ENCODE measurements at places on chromosomes 3 and 15. TPM values are rescaled to one million over a fixed set of nuclear protein-coding genes. Genes with fewer than 3 reads are reported as not detected.

DNA sequence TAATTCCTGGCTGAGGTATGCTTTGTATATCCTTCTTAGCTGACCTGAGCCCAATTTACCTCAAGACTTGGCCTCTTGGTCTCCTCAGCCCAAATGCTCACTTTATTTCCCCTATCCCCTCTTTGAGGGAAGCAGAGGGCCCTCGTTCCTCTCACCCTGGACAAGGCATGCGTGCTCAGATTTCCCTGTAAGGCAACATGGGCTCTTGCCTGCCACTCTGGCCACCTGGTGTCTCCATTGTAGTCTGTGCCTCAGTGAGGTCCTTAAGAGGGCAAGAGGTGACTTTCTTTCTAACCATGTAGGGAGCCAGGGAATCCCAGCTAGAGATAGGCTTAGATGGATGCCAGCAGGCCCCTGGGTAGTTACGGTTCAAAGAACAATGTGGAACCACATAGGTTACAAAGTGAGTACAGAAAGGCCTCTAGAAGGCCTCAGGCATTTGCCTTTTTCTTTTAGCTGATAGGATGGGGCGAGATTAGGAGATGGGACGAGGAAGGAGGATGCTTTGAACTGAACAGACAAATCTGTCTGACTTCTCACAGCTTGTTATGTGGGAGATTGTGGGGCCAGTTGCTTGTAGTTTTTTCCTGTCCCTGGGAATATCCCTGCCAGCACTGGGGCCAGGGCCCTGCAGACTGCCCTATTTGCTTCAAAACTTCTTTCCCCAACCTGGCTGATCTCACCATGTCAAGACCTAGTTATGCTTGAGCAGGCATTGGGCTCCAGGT is 1.1 kb upstream of the INTS14 start:
- no peak for DNase-seq

C2CD4B gene
- total RNA-seq = not detected

PRR20G gene
- total RNA-seq = not detected

GRCh38 chr3:10646531-10647335 is 141.3 kb upstream of the ATP2B2 start:
- DNase-seq = no peak

DNA sequence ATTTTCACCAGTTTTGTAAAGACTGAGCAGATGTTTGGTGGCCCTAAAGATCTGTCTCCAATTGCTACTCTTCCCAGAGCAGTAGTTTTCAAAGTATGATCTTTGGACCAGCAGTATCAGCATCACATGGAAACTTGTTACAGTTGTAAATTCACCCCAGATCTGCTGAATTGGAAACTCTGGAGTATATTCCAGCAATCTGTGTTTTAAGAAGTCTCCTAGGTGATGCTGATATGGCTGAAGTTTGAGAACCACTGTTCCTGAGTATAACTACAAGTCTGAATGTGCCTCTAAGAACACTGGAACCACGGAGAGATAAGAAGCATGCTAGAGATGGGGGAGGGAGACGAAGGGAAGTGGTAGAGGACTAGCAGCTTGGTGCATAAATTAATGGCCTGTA is 45.7 kb downstream of the NUDT16 start:
- no peak for DNase-seq

DNA sequence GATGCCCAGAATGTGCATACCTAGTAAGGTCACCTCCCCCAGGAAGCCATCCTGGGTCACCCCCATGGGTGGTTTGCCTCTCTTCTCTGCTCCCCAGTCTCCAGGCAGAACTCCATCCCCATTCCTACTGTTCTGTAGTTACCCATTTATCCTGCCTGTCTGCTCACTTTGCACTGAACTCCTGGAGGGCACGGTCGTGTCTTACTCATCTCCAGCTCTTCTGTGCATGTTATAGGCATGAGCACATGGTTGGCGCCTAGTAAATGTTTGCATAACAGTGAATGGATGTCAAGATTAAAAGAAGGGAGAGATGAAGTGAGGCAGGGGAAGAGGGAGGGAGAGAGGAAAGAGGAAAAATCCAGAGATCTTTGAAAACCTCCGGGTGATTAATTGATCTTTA is 208.4 kb upstream of the TRIM42 start:
- no peak for DNase-seq

GRCh38 chr15:45120081-45120972 is 6.2 kb downstream of the DUOXA2 start:
- DNase-seq = no peak

DNA sequence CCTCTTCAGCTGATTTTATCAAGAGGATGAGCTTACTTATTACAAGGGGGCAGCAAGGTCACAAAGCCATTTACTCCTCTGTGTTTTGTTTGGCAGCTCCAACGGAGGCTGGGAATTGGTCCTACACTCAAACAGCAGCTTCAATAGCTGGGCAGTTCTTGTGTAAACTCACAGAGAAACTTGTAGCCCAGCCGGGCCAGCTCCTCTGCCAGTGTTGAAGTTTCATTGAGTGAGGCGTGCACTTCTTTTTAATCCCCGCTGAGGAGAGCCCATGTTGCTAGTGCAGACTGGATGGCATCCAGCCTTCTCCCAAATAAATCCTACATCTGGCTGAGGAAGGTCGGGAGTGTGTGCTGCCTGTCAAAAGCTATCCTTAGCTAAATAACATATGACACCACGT is 59.5 kb downstream of the BFSP2 start:
- no peak for DNase-seq

RAD18 gene
- total RNA-seq = 54.6 TPM

EPHA3 gene
- 0.20 TPM for total RNA-seq

XIRP1 gene
- 0.91 TPM for total RNA-seq

GRCh38 chr3:177471733-177472480 is 274.6 kb upstream of the TBL1XR1 start:
- no peak for DNase-seq

DNA sequence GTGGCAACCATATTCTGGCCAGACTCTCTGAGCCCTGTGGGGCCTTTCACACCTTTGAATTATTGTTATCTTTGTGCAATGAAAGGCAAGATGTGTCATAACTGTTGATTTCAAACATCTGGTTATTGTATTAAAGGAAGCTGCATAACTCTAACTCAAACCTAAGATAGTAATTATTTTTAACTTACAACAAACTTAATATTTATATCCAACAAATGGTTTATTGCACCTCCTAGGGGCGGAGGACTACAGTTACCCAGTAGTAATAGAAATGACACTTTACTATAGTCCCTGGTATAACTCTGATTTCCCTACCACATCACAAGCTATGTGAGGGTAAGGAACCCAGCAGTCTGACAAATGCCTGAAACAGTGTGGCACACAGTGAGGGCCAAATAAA is 363.9 kb upstream of the SUCLG2 start:
- DNase-seq = no peak

GRCh38 chr15:73273181-73274002 is 95.4 kb downstream of the HCN4 start:
- DNase-seq = peak; percentile 31

TPRG1 gene
- total RNA-seq = 1.1 TPM

ZMYND10 gene
- total RNA-seq = 0.39 TPM

KLHL40 gene
- not detected for total RNA-seq

- DNase-seq = no peak
Measured at GRCh38 chr3:38009807-38010591, 19.4 kb downstream of the VILL start.

DNA sequence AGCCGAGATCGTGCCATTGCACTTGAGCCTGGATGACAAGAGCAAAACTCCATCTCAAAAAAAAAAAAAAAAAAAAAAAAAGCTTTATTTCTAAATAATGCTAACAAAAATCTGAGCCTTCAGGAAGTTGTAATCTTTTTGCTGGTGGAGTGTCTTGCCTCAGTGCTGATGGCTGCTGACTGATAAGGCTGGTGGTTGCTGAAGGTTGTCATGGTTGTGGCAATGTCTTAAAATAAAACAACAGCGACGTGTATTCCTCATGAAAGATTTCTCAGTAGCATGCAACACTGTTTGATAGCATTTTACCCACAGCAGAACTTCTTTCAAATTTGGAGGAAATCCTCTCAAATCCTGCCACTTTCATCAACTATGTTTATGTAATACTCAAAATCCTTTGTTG is 77.4 kb upstream of the PTPRG start:
- DNase-seq = no peak

DNA sequence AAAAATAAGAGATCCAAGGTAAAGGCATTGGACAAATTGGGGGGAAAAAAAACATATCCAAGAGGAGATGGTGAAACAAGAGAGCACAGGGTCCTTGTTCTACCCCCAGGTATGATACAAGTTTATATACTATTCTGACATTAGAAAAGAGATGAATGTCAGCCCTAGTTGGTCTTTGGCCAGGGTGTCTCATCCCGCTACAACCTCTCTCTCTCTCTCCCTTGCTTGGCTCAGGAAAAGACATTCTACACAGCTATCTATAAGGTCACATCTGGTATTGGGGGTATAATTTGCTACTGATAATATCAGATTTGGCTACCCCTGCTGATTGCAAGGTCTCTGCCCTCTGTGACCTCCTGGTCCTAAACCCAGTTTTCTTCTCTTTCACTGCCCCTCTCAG is 117.2 kb downstream of the GOLIM4 start:
- DNase-seq = no peak

All from activated naive CD8-positive, alpha-beta T cell treated with anti-CD3 and anti-CD28 coated beads for 36 hours (primary cell).